Regular cardiac myocyte (primary cell): ENCODE measurements at places on chromosomes 6 and 20. TPM values are rescaled to one million over a fixed set of nuclear protein-coding genes. Genes with fewer than 3 reads are reported as not detected.

The TNXB gene
- 3.6 and 10.4 TPM in 2 replicates for total RNA-seq

The ETV7 gene
- total RNA-seq, result 0.38 and 2.0 TPM in 2 replicates

The MEP1A gene
- not detected in 2 replicates for total RNA-seq

The RARS2 gene
- 38.9 and 53.8 TPM in 2 replicates for total RNA-seq

The THBD gene
- 18.0 and 20.3 TPM in 2 replicates for total RNA-seq

The SIRPD gene
- total RNA-seq, result not detected in 2 replicates

The ERVFRD-1 gene
- total RNA-seq, result not detected in 2 replicates

The RCAN2 gene
- 0.85 and 1.2 TPM in 2 replicates for total RNA-seq

The DEFB124 gene
- not detected in 2 replicates for total RNA-seq

The DEFB119 gene
- total RNA-seq, result not detected in 2 replicates

The LYRM4 gene
- total RNA-seq, result 20.1 and 29.9 TPM in 2 replicates

The INSM1 gene
- not detected in 2 replicates for total RNA-seq

The GPR6 gene
- not detected in 2 replicates for total RNA-seq

The ULBP2 gene
- 8.7 and 12.5 TPM in 2 replicates for total RNA-seq

The PMEPA1 gene
- 1.5 and 4.8 TPM in 2 replicates for total RNA-seq

The TRIM15 gene
- total RNA-seq, result not detected in 2 replicates

The OOEP gene
- total RNA-seq, result not detected in 2 replicates

The PPIL6 gene
- total RNA-seq, result 1.9 and 6.5 TPM in 2 replicates

The RHAG gene
- not detected in 2 replicates for total RNA-seq

The GGTLC1 gene
- not detected in 2 replicates for total RNA-seq

The EHMT2 gene
- 50.2 and 55.2 TPM in 2 replicates for total RNA-seq

The SLC22A2 gene
- total RNA-seq, result under 0.01 TPM in 1 of 2 replicates, not detected in the other

The CLDN20 gene
- not detected in 2 replicates for total RNA-seq

The MAPK14 gene
- 54.7 and 56.0 TPM in 2 replicates for total RNA-seq

The KCNK15 gene
- 0.19 and 4.8 TPM in 2 replicates for total RNA-seq

The CGAS gene
- total RNA-seq, result 7.6 and 10.2 TPM in 2 replicates

The COL9A3 gene
- under 0.01 and 0.19 TPM in 2 replicates for total RNA-seq
